ENCODE measurements at places on chromosomes 12 and 14.
A peak's percentile ranks its signal among the peaks of the same experiment; 100 is the strongest.

DNA sequence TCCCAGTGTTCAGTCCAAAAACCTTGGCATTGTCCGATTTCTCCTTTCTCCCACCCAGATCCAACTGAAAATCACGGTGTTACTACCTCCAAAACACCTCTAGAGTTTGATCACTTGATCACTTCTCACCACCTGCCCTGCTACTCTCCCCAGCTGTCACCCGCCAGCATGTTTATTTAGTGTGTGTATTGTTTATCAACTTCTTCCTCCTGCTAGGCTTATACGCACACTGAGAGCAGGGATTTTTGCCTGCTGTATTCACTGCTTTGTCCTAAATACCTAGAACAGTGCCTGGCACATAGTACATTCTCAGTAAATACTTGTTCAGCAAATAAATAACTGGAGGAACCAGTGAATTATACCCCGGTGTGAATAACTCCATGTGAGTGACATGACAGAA, 5.0 kb downstream of the BDKRB1 start:
- DNase-seq: no peak

DNA sequence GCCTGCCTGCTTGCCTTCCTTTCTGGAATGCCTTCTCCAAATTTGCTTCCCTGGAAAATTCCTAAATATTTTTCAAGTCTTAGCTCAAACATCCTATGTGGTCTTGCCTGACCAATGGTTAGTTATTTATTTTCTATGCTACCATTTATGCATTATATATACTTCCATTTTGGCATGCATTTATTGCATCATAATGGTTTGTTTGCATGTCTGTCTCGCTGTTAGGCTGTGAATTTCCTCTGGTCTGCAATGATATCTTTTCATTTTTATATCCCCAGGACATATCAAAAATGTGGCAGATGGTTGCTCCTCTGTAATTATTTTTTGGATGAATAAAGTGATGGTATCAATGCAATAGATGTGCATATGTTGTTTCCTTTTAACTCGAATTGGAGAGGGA, 30.5 kb downstream of the ATL1 start:
- DNase-seq: no peak

DNA sequence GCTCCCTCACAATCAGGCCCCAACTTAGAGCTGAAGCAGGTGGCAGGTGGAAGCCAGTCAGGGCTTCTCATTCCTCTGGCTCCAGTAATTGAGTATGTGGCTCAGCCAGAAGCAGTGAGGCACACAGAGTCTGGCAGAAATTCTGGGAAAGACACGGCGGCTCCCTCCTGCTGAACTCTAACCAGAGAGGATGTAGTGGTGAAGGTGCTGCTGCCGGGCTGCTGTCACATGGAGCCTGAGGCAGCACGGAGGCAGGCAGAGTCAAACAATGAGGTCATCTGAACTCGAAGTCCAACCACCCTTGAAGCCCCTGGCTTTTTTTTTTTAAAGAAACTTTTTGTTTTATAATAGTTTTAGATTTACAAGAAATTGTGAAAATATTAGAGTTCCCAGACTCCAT, 33.4 kb upstream of the SMOC1 start:
- no peak for DNase-seq

- DNase-seq: no peak
These were observed 53.1 kb downstream of the PDE3A start for GRCh38 chr12:20421421-20421820.

DNA sequence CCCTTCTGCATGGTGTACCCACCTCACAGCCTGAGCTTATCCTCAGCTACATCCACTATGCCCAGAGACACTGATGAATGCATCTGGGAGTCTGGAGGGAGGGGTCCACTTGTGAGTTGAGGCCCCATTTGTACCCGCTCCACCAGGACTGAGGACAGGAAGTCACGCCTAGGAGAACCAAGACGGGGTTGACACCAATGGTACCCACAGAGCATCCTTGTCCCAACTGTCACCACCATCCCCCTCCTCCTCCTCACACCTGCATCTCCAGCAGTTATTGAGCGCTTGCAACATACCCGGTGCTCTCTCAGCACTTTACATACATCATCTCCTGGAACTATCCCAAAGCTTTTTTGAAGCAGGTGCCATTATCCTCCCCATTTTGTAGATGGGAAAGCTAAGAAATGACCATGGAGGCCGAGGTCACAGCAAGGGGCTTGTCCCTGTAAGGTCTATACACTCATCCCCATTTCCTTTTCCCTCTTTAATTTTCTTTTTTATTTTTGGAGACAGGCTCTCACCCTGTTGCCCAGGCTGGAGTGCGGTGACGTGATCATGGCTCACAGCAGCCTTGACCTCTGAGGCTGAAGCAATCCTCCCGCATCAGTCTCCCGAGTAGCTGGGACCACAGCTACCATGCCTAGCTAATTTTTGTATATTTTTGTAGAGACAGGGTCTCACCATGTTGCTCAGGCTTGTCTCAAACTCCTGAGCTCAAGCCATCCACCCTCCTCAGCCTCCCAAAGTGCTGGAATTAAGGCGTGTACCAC, 31.7 kb downstream of the DGLUCY start:
- DNase-seq: peak; percentile 50

DNA sequence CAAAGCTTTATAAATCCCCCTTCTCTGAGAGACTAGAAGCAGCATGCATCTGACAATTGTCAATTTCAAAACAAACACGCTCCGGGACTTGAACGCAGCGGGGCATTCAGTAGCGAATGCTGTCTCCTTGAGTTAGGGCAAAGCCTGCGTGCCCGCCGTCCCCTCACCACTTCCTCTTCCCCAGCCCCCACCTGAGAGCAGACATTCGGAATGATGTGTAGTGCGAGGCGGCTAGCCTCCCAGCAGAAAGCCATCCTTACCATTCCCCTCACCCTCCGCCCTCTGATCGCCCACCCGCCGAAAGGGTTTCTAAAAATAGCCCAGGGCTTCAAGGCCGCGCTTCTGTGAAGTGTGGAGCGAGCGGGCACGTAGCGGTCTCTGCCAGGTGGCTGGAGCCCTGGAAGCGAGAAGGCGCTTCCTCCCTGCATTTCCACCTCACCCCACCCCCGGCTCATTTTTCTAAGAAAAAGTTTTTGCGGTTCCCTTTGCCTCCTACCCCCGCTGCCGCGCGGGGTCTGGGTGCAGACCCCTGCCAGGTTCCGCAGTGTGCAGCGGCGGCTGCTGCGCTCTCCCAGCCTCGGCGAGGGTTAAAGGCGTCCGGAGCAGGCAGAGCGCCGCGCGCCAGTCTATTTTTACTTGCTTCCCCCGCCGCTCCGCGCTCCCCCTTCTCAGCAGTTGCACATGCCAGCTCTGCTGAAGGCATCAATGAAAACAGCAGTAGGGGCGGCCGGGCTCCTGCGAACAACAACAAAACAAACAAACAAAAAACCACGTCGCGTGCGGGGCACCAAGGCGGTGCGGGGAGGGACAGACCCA, 2.2 kb downstream of the PRMT8 start:
- no peak for DNase-seq

DNA sequence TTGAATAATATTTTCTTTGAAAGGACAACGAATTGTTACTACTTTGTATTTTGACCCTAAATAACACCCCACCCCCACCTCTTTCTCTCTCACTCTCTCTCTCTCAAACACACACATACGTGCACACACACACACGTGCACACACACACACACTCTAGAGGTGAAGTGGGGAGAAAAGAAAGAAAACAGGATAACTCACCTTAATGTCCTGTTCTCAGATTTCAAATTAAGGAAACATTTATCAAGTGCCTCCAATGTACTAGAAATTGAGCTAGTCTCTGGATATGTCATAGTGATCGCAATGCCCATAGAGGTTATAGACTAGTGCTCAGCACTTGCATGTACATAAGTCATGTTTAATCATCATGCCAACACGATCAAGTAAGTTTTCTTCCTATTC, 1483.6 kb upstream of the SEL1L start:
- no peak for DNase-seq

GRCh38 chr14:99980299-99980698, 84.9 kb upstream of the EVL start:
- DNase-seq: no peak

GRCh38 chr14:24078146-24078545, 6.8 kb downstream of the CPNE6 start:
- DNase-seq: no peak

GRCh38 chr12:5051913-5052312, 8.2 kb downstream of the KCNA5 start:
- DNase-seq: no peak

DNA sequence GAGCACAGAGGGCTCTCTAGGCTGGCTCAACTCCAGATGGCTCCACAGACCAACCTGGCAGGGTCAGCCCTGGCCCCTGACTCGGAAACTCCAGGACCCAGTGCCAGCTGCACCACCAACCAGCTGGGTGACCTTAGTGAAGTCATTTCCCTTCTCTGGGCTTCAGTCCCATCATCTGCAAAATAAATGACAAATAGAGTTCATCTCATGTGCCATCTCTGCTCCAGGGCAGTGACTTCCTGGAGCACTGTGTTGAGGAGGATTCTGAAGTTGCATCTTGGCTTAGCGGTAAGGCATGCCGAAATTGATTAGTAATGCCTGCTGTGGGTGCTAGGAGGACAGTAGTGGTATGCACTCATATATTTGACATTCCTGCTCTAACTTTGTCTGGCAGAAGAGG, 31.5 kb downstream of the DTX1 start:
- DNase-seq: no peak

DNA sequence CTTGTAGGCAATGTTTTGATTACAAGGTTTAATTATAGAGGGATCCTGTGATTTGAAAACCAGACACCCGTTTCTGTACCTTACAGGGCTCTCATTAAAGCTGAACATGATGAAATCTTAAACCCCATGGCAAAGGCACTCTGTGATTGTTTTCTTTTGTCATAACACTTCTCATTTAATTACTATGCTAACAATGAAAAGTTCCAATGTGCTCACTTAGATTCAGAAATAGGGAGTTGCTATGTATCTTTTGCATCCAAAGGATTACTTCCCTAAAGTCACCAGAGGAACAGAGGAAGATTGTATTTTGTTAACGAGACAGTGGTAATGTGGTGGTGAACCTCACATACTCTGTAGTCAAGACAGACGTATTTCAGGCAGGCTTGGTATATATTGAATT, 81.5 kb upstream of the MYF6 start:
- DNase-seq: no peak

DNA sequence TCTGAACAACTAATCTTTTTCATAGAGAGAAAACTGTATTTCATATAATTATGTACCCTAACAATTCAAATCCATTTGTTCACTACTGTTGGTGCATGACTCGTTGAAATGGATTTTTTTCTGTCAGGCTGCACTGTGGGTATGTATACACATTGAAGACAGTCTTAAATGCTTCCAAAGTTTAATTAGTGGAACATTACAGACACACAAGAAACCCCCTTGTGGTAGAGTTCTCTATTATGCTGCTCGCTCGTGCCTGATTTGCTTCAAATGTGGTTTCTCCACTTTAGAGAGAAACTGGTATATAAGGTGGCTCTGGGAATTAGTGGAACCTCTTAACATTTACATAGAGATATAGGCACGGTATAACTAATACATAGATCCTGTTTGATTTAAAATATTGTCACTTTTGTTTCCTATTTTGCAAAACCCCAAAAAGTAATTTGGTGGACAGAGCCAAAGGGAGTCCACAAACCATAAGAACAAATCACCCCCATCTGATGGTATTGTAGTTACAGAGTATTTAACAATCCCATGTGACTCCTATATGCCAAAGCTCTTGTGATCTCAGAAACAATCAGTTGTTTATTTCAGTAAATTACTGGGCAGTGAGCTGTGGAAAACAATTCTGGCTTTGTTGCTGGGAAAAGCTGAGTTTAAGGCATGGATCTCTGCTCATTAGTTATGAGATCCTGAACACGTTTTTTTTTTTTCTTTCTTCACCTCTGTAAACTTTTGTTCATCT, 159.5 kb downstream of the BRMS1L start:
- DNase-seq: no peak

- no peak for DNase-seq
These were observed 12.7 kb upstream of the EIF4B start for GRCh38 chr12:52993558-52993869.

DNA sequence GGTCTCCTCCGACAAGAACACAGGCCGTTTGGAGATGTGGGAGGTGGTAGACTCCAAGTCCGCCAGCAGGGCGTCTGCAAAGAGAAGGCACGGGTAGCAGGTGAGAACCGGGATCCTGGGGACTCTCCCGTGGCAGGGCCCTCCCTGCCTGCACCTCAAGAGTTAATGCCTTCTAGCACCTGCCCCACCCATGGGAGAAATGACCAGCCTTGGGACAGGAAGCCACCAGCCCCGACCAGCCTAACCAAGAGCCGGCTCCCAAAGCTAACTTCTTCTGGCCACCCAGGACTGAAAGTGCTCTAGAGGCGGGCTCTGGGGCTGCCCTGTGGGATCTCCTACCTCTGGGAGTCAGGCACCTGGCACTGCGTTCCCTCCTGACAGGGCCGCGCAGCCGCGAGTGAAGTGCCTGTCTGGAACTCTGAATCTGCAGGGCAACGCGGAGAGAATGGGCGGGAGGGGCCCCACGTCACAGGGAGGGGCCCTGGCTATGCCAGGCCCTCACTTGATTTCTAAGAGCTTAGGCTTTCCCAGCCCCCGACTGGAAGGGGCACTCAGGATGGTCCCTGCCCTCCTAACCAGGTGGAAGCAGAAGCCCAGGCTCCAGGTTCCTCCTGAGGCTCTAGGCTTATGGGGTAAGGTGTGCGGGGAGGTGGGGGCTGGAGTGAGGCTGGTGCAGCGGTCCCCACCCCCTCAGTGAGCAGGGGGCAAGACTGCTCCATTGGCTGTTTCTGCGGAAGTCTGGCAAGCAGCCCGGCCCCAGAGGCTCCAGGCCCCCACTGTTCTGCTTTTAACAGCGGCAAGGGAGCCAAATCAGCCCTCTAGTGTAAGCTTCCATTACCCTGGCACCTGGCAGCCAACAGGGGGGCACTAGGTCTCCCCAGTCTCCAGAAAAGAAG, 23.6 kb upstream of the RPLP0 start:
- DNase-seq: no peak

Data from activated CD4-positive, alpha-beta T cell treated with anti-CD3 and anti-CD28 coated beads, Interleukin-10, Interleukin-2, amounts not matched to agents 100 ng/mL and 50 ng/mL, durations not matched to agents 16 hours and 8 hours (primary cell).